ENCODE measurements at places on chromosomes 4 and X.
A peak's percentile ranks its signal among the peaks of the same experiment; 100 is the strongest.

DNA sequence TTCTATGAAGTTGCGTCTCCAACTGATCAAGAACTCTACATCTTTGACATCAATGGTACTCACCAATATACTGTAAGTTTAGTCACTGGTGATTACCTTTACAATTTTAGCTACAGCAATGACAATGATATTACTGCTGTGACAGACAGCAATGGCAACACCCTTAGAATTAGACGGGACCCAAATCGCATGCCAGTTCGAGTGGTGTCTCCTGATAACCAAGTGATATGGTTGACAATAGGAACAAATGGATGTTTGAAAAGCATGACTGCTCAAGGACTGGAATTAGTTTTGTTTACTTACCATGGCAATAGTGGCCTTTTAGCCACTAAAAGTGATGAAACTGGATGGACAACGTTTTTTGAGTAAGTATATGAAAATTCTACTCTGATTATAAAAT lies 162.3 kb downstream of the DCTD start:
- no peak for DNase-seq

DNA sequence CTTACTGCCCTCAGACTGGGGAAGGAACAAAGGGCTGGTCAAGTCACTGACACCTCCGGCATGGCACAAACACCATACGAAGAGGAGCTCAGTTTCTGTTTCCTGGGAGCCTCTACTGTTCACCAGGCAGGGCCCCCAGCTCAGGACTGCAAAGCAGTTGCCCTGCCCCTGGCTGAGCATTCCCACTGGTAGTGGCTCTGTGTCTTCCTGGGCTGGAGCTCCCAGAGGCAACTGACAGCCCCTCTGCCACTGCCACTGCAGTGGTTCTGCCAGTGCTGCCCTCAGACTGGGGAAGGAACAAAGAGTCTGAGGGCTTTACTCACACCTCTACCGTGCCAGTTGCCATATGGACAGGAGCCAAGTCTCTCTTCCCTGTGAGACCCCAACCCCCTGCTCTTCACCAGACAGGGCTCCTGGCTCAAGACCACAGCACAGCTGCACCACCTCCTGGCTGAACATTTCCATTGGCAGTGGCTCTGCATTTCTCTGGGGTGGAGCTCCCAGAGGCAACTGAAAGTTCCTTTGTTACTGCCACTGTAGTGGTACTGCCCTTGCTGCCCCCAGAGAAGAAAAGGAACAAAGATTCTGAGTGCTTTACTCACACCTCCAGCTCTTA lies 67.9 kb downstream of the SMARCA5 start:
- no peak for DNase-seq

GRCh38 chrX:12685541-12685940 lies 105.7 kb upstream of the PRPS2 start:
- no peak for DNase-seq

DNA sequence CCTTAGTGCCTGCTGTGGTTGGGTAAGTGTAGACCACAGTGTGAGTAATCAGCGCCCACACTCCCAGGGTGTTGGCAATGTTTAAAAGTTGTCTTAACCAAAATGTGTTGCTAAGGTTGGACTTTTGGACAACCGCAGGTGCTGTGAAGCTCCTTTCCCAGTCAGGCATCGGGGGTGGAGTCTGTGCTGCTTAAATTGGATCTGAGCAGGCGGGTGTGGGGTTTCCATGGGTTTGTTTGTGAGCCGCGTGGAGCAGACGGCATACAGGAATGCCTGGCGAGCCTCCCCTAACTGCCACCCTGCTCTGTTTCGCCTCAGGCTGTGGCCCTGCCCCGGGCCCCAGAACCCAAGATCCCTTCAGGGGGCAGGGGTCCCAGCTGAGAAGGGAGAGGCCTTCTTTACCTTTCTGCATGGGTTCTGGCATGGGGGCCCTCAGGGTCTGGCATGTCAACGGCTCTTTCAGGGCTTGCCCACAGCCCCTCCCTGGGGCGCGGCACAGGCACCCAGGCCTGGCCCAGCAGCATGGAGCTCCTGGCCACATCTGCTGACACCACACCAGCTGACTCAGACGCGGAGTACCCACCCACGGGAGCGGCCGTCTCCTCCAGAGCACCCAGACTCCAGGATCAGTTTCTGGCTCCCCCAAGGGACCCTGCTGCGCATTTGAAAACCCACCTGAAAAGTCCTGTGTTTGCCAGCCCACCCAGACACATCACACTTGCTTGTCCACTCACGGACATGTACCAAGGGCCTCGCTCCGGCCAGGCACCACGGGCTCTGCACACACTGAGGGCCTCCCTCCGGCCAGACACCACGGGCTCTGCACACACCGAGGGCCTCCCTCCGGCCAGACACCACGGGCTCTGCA lies 5.1 kb upstream of the SPON2 start:
- DNase-seq, result peak; percentile 64

- no peak for DNase-seq
Measured at GRCh38 chr4:174177536-174177935, 105.9 kb downstream of the FBXO8 start.

DNA sequence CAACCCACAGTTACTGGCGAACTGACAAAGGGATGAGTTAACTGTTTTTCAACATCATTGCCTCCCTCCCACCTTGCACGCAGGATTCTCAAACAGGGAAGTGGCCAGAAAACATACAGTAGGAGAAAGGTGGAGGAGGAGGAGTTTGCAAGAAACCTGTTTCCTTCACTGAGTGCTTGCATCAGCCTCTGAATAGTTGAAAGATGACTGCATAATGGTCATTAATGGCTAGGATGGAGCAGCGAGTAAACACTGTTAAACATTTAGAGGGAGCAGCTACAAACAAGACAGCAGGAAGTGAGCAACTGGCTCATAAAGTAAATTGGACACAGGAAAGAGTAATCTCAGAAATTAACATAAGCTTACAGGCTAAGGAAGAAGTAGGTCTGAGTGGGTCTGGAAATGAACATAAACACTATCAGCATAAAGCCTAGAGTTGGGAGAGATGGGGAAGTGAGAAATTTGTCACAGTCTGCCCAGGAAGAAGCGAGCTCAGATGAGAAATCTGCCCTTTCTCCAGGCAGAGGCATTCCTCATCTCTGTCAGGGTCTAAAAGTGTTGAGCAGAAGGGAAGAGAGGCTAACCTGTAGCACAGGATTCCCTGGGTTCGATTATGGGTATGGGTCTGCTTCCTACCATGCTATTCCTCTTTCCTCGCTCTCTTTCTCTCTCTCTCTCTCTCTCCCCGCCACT lies 38.6 kb downstream of the TRPC5OS start:
- DNase-seq, result no peak

DNA sequence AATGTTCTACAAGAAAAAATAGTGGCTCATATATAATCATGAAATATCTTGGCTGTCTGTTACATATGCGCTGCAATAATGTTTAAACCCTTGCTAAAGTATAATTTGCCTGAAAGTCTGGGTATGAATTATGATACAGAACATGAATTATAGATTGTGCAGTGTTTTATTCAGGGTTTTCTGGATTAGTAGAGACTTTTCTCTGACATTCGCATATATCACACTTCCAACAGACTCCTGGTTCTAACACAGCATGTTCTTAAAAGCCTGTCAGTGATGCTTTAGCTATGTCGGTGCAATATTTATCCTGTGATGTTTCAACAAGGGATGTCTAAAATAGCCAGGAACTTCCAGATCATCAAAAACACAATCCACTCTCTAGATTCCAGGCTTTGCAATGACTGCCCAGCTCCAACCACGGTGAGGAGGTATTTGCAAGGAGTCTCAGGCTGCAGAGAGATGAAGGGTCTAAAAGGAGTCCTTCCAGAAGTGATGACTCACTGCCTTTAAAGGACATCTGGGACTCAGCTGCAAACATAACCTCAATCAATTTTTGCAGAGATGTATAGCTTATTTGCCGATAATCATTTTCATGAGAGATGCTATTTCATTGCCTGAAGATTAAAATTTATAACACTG lies 69.4 kb downstream of the RWDD4 start:
- no peak for DNase-seq
